NCI-H1092 treated with DMSO at 0.1 percent for 48 hours (cell line): ENCODE measurements at places on chromosomes 5 and 9.

DNA sequence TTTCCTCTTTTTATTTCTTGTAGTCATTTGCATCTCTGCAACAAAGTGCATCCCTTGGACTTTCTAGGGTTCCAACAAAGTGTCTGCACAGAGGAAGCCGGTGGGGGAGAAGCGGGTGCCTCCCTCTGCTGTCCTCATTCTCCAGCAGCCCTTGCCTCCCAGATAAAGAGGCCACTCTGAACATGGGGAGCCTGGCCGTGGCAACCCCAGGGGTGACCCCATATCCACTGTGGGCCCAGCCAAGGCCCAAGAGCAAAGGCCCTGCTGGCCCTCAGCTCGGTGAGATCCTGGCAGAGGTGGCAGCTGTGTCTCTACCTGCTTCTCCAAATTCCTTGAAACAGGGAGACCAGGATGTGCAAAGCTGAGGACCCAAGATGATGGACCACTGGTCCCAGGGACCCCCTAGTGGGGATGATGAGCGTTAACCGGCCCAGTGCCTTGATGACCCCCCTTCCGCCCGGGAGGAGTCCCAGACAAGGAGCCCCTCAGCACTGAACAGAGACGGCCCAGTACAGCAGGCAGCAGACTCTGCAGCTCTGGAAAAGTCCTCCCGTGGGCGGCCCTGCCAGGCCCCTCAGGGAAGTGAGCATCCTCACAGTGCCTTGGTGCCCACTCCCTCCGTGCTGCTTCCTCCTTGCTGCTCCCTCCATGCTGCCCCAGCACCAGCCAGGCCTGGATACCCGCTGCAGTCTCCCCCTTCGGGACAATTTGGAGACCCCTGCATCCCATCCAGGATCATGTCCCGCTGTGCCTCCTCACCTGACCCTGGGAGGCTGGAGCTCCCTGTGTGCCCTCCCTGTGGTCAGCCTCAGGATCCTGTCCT, 62.5 kb downstream of the MRPL36 start:
- DNase-seq: no peak

DNA sequence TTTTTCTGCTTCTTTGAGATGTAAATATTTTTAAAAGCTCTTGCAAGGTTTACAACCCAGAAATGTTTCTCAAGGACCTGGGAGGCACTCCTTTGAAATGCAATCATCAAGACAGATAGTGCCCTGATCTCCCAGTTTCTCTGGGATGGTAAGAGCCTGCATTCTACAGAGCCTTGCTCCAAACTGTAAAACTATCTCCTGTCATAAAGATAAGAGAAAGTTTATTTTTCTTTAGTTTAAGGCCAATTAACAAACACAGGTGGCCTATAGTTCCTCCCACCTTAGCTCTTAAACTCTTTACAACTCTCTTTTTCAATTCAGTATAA, 1231.1 kb upstream of the NUDT12 start:
- no peak for DNase-seq

GRCh38 chr9:109894473-109894872, 114.5 kb downstream of the PALM2AKAP2 start:
- no peak for DNase-seq

- DNase-seq: no peak
Measured at GRCh38 chr5:121319292-121319691, 532.4 kb upstream of the FTMT start.

GRCh38 chr9:89247431-89248353, 63.3 kb upstream of the CKS2 start:
- no peak for DNase-seq

GRCh38 chr5:99187611-99188010, 258.8 kb upstream of the CHD1 start:
- no peak for DNase-seq

DNA sequence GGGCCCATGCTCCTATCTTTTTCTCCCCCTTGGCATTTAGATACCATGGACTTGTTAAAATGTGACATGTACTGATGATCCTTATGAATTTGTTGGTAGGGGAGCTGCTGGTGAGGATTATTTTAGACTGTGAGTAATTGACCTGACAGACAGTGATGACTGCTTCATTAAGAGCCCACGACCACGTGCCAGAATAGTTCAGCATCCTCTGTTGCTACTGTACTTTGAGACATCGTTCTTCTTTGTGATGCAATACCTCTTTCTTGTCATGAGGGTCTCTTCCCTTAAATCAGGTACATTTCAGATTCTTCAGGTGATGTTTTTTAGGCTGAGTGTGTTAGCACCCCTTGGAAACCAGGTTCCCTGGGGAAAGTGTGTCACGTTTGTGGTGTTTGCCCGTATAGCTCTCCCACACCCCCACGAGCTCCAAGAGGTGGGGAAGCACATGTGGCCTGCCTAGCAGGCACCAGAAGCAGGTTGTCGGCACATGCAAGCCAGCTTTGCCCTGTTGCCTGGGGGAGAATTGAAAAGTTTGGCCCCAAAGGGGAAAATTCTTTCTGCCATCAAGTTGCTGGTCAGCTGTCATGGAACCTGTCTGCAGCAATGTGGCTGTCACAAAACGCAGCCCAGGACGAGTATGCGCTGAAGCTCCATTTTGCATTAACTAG, 25.1 kb downstream of the QRFP start:
- no peak for DNase-seq

DNA sequence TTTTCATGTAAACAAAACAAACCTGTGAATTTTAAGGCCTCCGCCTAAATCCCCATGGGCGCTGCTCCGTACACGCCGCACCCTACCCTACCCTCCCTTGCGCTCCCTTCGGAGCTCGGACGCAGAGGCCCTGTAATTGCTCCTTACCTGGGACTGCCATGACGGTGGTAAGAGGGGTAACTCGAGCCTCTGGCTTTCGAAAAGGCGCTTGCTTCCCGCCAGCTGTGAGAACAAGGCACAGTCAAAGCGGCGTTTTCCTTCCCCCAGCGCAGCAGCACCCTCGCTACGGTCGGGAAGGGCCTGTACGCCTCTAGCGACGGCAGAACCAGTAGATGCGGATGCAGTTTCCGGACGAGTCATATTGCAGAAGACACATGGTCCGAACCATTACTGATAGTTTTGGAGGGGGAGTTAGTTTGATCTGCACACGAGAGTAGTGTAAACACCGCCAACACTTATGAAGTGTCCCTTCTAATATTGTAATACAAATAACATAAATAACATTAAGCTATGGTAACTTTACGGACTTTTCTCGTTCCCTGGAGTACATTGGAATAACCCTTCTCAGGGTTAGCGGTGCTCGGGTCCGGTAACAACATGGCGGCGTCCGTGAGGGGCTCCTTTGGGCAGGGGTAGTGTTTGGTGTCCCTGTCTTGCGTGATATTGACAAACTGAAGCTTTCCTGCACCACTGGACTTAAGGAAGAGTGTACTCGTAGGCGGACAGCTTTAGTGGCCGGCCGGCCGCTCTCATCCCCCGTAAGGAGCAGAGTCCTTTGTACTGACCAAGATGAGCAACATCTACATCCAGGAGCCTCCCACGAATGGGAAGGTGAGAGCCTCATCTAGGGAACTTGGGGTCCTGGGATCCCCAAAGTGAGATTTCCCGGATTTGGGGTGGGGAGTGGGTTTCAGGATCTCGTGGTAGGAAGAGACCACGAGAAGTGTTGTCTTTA, at the start of the genes CWC27 and SREK1IP1:
Gene CWC27, plus strand, starts transcription at position 573 of the 955 bp plus-strand sequence. Its CDS starts 217 bp downstream, at position 790.
Gene SREK1IP1, minus strand, starts transcription at position 334 of the 955 bp plus-strand sequence. Its CDS starts 174 bp downstream, at position 160.
- DNase-seq: peak; percentile 87

GRCh38 chr5:509611-510185, 14.6 kb downstream of the SLC9A3 start:
- no peak for DNase-seq

DNA sequence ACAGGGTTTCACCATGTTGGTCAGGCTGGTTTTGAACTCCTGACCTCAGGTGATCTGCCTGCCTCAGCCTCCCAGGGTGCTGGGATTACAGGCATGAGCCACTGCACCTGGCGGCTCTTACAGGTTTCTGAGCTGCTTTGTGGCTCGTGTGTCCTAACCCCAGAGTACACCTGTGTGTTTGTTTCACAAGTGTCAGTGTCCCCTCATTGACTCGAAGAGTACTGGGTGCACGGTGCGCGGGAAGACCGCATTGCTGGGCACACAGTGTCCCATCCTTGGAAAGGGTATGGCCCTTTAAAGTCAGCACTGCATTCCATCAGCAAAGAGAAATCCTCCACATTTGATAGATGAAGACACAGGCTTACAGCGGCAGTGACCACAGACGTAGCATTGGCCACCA, 23.8 kb downstream of the NDST1 start:
- no peak for DNase-seq

GRCh38 chr9:35059438-35059837, 13.0 kb downstream of the VCP start:
- no peak for DNase-seq

DNA sequence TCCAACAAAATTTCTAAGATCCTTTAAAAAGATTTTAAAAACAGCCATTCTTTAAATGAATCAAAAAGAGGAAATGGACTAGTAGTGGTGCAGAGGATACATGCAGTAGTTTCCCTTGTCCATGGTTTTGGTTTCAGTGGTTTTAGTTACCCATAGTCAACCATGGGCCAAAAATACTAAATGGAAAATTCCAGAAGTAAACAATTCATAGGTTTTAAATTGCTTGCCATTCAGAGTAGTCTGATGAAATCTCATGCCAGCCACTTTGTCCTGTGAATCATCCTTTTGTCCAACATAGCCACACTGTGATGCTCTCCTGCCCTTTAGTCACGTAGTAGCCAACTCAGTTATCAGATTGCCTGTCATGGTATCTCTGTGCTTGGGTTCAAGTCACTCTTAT, 286.1 kb downstream of the ANXA1 start:
- DNase-seq: no peak

GRCh38 chr5:179497636-179498340, 52.6 kb upstream of the RUFY1 start:
- DNase-seq: no peak

GRCh38 chr5:87399720-87400119, 13.0 kb downstream of the CCNH start:
- no peak for DNase-seq

GRCh38 chr9:21434202-21435014, 5.8 kb upstream of the IFNA1 start:
- DNase-seq: peak; percentile 45

GRCh38 chr9:83220730-83221129, 157.8 kb upstream of the RASEF start:
- DNase-seq: no peak

GRCh38 chr5:76367623-76368371, 35.3 kb upstream of the IQGAP2 start:
- DNase-seq: no peak

GRCh38 chr9:123445981-123446610, 90.1 kb downstream of the CRB2 start:
- DNase-seq: no peak

GRCh38 chr9:98575379-98576346, 133.1 kb downstream of the GABBR2 start:
- DNase-seq: no peak

DNA sequence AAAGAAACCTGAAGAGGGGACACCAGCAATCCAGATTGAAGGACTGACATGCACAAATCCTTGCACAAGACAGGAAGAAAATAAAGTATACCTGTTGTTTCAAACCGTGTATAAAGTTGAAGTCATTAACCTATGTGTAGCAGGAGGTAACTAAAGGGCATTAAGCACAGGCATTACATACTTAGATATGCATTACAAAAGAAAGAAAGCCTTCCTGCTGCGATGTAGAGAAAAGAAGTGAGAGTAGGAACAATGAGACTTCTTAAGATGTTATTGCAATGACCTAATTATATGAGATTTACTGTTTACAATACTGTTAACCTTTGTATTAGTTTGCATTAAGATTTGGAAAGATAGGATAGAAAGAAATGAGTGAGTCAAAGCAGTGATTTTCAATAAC, 308.9 kb upstream of the PTPRD start:
- no peak for DNase-seq

- no peak for DNase-seq
Measured at GRCh38 chr5:131198625-131199024, 27.9 kb downstream of the LYRM7 start.

DNA sequence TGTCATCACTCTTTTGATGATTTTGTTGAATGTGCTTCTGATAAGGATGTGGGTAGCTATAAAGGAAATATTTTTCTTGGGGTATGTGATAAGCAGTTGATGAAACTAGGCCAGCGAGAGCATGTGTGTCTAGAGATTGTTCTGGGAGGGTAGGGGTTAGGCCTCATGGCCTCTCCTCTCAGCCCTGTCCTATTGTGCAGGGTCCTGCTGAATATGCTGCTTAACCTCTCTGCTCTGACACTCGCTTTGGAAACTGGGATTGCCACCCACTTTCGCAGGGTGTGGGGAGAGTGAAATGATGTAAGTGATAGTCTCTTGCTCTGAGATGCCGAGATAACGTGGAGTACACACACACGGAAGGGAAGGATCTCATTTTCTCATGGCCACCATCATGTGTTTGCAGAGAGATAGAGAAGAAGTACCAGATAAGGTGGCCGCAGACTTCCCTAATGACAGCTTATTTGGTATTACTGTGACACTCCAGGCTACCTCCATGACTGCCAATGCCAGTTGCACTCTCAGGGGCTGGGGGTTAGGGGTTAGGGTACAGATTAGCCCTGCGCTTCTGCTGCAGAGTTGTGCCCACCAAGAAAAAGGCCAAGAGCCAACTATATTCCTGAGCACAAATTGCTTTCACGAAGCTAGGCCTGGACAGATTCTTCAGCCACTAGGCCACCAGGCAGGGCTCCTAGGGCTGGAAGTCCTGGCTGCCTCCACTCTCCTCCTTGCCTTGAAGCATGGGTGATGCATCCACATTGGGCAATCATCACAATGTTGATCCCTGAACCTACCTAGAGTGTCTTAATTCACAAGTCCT, 25.2 kb upstream of the TNFAIP8 start:
- DNase-seq: no peak

- DNase-seq: peak; percentile 17
Measured at GRCh38 chr5:123344816-123345426, 78.3 kb downstream of the CEP120 start.

- no peak for DNase-seq
Measured at GRCh38 chr9:108724652-108725051, 131.1 kb downstream of the ACTL7B start.

DNA sequence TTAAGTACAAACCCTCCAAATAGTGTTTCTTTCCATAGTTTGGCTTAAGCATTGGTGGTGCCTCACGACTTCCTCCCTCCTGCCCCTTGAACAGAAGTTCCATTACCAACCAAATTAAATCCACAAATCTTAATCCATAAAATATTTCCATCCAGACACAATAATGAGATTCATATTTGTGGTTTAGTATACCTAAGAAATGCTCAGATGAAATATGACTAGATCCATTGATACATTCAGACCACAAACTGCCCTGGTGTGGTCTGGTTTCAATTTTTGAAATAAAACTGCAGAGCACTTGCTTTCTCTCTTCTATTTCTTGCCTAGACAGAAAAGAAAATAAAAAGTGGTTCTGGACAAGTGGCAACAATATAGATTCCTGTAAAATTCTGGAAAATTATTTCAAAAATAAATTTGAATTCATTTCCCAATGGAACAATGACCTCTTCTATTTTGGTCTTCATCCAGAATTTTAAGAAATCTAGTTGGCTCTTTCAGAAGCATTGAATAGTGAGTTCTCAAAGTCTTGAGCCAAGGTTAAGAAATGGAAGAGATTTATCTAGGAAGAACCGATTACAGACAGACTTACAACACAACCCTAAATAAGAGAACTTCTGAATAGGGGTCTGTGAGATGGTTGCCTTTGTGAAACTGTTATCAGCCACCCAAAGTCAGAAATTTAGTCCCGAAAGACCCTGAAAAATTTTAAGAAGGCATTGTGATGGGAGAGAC, 14.0 kb downstream of the TNC start:
- DNase-seq: no peak

GRCh38 chr9:130948266-130948665, 9.2 kb upstream of the FIBCD1 start:
- DNase-seq: no peak

GRCh38 chr9:109181284-109181683, 14.2 kb upstream of the FRRS1L start:
- DNase-seq: no peak

- DNase-seq: no peak
Measured at GRCh38 chr9:131578021-131578420, 32.7 kb downstream of the PRRT1B start.

GRCh38 chr5:144944936-144945335, 774.3 kb downstream of the KCTD16 start:
- DNase-seq: no peak
